NT2/D1 (cell line): ENCODE measurements at places on chromosomes 2 and 18.

DNA sequence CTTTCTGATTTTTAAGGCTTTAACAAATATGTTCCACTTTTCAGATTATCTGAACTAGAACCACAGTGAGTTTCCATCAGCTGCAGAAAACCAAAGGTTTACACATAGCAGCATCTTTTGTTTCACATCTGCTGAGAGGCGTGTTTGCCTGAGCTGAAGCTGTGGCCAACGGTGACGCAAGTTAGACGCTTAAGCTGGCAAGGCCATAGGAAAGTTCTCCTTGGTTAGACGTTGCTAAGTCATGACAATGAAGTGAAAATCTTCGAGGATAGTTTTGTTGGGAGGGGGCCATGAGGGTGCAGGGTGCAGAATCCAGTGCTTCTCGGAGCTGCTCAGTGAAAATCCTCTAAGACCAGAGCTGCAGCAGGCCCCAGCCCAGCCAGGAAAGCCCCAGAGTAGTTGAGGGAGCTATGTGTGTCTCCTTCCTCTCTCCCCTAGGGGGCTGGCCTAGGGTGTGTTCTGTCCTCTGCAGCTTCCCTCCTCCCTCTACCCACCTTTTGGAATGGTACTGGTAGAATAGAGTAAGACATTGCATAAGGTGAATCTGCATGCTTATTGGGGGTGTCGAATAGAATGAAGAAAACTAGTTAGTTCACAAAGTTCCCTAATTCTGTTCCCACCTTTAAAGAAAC, 105.4 kb downstream of the FHOD3 start:
- no peak for DNase-seq

GRCh38 chr2:41878716-41879234, 169.0 kb upstream of the PKDCC start:
- no peak for DNase-seq

DNA sequence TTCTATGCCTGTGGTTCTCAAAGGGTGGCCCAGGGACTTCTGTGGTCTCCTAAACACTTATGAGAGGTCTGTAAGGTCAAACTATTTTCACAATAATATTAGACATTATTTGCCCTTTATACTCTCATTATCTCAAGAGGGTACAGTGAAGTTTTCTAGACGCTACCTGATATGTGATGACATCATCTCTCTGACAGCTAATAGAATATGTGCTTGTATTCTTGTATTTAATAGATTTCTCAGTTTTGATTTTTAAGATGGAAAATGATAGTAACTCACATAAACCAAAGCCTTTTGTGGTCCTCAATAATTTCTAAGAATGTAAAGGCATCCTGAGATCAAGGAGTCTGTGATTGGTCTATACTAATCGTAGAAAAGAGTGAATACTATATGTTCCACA, 265.1 kb downstream of the ZNF521 start:
- DNase-seq = no peak

GRCh38 chr18:39448942-39449341, 1883.3 kb upstream of the CELF4 start:
- no peak for DNase-seq

GRCh38 chr18:57320603-57321002, 31.8 kb upstream of the ST8SIA3 start:
- DNase-seq = no peak

- DNase-seq = no peak
Measured at GRCh38 chr2:237205043-237205541, 119.4 kb downstream of the COPS8 start.

DNA sequence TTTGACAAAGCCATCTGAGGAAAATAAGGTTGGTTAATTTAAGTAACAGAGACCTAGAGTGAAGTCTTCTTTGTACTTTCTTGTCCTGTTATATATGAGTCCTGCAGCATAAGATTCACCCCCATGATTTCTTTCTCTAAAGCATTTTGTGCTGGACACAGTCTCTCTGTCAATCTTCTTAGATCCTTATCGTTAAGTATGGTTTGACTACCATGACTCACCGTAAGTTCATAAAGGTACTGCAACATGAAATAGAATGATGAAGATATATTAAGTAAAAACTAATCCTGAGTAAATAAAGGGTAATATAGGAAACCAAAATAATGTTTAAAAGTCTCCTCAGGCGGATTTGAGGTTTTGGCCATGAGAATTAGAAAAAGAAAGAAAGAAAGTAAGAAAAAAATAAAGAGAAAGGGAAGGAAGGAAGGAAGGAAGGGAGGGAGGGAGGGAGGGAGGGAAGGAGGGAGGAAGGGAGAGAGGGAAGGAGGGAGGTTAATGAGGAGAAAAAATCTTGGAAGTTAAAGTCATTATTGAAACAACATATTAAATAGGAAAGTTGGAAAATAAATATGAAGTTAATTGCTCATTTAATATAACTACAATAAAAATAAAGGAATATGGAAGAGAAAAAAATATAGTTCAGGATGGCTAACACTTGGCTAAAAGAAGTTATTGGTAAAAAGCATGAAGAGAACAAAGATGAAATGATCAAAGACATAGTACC, 980.3 kb upstream of the CDH2 start:
- DNase-seq = no peak

DNA sequence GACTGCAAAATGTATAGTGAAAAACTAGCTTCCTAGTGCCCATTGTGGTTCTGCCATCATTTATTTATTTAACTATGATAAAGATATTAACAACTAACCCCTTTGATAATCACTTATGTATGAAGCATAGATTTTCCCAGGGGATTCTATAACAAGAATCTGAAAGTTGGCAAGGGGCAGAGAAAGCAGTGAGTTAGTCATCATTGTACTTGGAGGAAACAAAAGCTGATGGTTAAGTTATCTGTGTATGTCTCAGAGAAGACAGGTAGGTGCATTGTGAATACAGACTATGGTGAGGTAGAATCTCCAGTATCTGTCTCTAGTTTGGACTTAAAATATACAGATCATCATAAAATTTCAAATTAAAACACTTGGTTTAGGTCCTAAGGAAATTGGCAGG, 2159.1 kb upstream of the CELF4 start:
- DNase-seq = no peak

GRCh38 chr2:58612973-58613372, 371.8 kb upstream of the FANCL start:
- no peak for DNase-seq

- DNase-seq = no peak
Measured at GRCh38 chr18:35344736-35345459, 678 bp upstream of the ZNF24 start.

GRCh38 chr2:207697411-207697810, 14.0 kb upstream of the CCNYL1 start:
- no peak for DNase-seq

GRCh38 chr2:113291191-113291590, 12.5 kb upstream of the PAX8 start:
- DNase-seq = no peak

DNA sequence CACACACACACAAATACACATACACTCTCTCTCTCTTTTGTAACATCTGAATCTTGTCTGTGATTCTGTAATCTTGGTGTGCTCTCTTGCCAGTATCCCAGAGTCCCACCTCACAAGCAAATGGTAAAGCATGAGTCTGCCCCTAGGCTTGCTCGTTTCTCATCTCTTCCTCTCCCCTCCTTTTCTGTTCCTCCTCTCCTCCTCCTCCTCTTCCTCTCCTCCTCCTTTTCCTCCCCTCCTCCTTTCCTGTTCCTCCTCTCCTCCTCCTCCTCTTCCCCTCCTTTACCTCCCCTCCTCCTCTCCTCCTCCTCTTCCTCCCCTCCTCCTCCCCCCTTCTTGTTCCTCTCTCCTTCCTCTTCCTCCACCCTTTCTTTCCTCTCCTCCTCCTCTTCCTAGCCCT, 59.0 kb downstream of the TNFRSF11A start:
- no peak for DNase-seq

DNA sequence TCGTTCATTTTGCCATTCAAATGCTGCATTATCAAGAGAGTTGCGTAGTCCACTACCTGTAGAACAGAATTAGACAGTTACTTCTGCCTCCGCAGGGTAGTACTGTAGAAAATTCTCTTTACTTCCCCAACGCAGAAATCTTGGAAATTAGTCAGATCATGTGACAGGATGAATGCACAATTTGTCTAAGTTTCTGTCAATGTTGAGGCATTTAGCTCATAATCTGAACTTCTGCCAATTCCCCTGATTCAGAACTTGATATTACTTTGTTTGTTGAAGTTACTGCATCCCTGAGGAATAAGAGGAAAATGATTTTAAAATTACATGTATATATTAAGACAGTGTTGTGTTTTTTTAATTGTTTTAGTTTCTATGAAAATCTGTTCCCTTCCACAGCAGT, 83.4 kb downstream of the TTC27 start:
- no peak for DNase-seq

- DNase-seq = no peak
Measured at GRCh38 chr2:121084130-121084680, 200.8 kb downstream of the TFCP2L1 start.

- DNase-seq = no peak
Measured at GRCh38 chr18:22676423-22676822, 256.7 kb upstream of the RBBP8 start.

- no peak for DNase-seq
Measured at GRCh38 chr18:9239720-9240119, 94.9 kb upstream of the TWSG1 start.

GRCh38 chr2:240704651-240705050, 13.0 kb downstream of the AQP12A start:
- DNase-seq = no peak

- no peak for DNase-seq
Measured at GRCh38 chr2:240637116-240637900, 12.0 kb downstream of the GPR35 start.

- DNase-seq = no peak
Measured at GRCh38 chr18:68148863-68149262, 566.0 kb downstream of the TMX3 start.

GRCh38 chr2:58064086-58064485, 17.5 kb downstream of the VRK2 start:
- no peak for DNase-seq

DNA sequence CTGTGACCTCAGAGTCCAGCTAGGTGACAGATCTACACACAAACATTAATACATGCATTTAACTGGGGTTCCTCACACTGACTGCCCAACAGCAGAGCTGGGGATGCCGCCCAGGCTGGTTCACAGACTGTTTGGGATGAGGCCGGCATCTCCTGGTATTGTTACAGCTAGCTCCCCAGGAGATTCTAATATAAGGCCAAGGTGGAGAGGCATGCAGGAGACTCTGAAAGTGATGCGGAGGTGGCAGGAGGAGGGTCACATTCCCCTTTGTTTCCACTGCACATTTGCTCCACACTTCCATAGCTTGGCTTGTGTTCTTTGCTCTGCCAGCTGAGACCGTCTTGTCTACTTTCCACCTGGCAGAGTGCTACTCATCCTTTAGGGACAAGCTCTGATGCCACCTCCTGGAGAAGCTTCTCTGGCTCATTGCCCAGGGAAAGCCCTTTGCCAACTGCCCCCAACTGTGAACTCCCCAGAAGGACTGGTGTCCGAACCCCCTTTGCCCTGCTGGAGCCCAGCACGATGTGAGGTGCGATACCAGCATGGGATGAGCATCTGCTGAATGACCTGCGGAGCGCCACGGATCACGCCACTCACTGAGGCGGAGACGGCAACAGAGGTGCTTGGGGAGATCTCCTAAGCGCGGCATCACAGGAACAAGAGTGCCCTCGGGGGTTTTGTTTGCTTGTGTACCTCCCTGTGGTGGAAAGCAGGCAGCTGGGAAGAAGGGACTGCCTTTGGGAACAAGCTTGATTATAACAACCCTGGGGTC, 88.8 kb downstream of the UXS1 start:
- no peak for DNase-seq

- DNase-seq = no peak
Measured at GRCh38 chr2:64317707-64318475, 136.1 kb upstream of the LGALSL start.

DNA sequence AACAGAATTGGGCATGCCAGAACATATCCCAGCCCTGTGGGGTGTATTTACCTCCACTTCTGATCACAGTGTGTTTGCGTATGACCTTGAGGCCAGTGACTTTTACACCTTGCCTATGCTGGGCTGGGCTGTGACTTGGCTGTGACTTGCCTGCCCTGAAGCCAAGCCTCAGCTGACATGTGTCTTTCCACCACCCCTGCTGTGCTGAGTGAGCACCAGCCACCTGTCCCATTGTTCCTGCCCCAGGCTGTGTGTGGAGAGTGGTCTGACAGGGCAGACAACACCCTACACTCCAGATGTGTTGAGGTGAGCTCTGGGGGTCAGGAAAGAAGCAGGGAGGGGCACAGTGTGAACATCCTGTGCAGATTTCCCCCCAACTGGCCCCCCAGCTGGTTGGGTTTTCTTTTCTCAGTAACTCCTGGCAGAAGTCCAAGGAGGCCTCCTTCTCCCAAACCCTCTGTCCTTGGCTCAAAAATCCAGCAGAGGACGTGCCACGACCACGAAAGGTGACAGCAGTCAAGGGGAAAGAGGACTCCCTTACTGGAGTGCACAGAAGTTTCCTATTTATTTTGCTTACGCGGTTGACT, 5.1 kb upstream of the STEAP3 start:
- DNase-seq = no peak

DNA sequence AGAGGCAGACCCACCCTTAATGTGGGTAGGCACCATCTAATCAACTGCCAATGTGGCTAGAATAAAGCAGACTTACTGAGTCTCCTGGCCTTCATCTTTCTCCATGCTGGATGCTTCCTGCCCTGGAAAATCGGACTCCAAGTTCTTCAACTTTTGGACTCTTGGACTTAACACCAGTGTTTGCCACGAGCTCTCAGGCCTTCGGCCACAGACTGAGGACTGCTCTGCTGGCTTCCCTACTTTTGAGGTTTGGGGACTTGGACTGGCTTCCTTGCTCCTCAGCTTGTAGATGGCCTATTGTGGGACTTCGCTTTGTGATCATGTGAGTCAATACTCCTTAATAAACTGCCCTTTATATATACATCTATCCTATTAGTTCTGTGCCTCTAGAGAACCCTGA, 21.9 kb downstream of the ST8SIA5 start:
- no peak for DNase-seq
